ENCODE measurements at places on chromosomes 2 and 18.

- no peak for DNase-seq
Measured at GRCh38 chr2:141048951-141049350, 1081.9 kb downstream of the LRP1B start.

GRCh38 chr2:238853721-238854120 is 5.8 kb downstream of the TWIST2 start:
- DNase-seq: no peak

- DNase-seq: no peak
Measured at GRCh38 chr2:191247381-191248057, 2.3 kb downstream of the MYO1B start.

- DNase-seq: no peak
Measured at GRCh38 chr18:38256366-38256765, 690.8 kb upstream of the CELF4 start.

GRCh38 chr2:230664128-230664527 is 48.5 kb upstream of the CAB39 start:
- DNase-seq: no peak

- DNase-seq: no peak
Measured at GRCh38 chr2:213766062-213766461, 481.8 kb downstream of the SPAG16 start.

DNA sequence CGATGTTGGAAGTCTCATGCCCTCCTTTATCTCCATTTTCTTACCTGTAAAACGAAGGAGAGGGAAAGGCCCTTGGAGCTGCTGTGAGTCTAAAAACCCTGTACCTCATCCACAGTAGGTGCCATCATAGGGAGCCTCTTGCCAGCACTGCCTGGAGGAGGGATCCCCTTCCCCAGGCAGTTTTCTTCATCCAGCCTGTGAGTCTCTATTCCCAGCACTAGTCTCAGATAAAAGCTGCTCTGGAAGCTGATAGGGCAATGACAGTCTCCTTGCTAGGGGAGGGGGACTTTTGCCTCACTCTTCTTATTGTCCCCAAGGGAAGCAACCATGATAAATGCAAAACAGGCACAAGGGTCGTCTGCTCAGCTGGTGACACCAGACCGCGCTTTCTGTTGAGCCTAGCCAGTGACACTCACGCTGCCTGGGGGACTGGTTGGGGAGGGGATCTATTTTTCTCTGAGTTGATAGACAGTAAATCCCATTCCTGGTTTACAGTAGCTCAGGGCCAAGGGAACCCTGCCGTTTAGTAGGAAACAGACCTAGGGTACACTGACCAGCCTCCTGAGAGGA is 139.5 kb upstream of the NABP1 start:
- no peak for DNase-seq
